NCI-H748 treated with DMSO at 0.1 percent for 48 hours (cell line): ENCODE measurements at places on chromosomes 2 and 18.

- DNase-seq, result no peak
Measured at GRCh38 chr18:11517704-11518103, 91.7 kb upstream of the SLC35G4 start.

- no peak for DNase-seq
Measured at GRCh38 chr2:100880036-100880435, 60.1 kb downstream of the NPAS2 start.

DNA sequence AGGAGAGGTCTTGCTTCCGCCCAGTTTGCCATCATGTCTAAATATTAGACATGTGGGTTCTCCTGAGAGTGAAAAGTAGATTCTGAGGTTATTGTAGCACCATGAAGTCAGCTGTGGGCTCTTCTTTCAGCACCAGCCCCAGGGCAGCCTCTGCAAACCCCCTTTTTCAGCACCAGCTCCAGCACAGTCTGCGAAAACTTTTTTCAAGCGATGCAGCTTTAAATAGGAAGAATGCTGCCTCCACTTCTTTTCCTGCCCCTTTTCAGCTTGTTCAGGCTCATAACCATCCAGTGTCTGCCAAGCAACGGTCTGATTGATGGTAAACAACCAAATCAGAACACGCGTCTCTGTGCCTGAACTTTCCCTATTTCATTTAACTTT is at the start of gene COL5A2:
Gene COL5A2 (minus strand): TSS at position 192 of the 381 bp plus-strand sequence. CDS start 157 bp downstream, at position 35.
- DNase-seq, result no peak

- DNase-seq, result no peak
Measured at GRCh38 chr2:163953390-163953907, 217.6 kb upstream of the FIGN start.

- peak; percentile 57 for DNase-seq
Measured at GRCh38 chr2:23940718-23941620, 706 bp downstream of the UBXN2A start.

- no peak for DNase-seq
Measured at GRCh38 chr2:231565887-231566594, 26.6 kb upstream of the TEX44 start.

DNA sequence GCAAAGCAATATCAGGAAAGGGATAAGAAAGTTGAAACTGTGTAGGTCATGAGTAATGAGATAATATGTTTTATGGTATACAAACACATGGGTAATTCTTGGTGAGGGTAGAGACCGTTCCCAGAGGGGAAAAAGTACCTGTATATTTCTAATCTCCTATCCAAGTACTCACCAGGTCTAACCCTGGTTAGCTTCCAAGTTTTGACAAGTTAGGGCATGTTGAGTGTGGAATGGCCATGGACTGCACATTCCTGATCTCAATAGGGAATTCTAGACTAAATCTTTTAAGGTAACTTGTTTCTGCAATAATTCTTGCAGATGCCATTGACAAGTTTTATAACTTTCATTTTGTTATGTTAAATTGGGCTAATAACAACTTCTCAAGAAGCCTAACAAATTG is 216.6 kb downstream of the SPAG16 start:
- no peak for DNase-seq

GRCh38 chr18:55400590-55401541 is 187.1 kb downstream of the TCF4 start:
- no peak for DNase-seq

DNA sequence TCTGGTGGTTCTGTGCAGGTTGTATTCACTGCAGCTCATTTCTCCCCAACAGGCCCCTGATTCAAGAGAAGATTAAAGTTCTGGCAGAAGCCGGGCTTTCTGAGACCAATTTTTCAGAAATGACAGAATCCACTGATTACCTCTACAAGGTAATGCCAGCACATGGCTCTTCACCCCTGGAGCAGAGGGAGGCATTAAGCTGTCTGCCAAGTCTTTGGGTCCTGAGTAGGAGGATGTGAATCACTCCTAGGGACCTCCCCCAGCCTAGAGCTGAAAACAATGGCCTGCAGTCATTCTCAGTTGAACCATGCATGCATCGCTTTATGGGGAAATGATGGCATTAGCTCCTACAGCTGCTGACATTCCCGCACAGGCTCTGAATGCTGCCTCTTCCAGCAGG is 20.5 kb upstream of the RPL37A start:
- DNase-seq, result no peak

DNA sequence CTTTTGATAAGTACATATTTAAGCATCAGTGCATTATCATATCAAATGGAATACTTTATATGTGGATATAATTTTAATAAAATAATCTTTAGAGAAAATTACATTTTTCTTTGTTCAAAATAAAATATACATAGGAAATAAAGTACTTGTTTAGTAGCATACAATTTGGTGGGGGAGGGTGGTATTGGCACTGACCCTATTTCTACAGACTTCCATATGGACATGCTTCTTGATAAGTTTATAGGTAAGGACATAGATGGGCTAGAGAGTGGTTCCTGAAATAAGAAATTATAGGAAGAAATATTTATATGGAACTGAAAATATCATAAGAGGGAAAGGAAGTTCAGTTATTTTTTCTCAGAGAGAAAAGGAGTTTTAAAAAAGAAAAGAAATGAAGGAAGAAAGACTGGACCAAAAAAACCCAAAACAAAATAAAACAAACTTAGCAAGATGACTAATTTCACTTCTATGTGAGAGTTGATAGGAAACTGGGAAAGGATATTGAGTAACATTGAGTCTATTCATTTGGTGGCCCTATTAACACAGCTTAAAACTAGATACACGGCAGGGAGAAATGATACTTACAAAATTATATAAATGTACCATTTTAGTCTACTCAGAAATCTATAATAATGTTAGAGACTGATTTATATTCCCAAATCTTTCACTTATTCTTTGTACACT is 505.9 kb downstream of the ERBB4 start:
- DNase-seq, result no peak

DNA sequence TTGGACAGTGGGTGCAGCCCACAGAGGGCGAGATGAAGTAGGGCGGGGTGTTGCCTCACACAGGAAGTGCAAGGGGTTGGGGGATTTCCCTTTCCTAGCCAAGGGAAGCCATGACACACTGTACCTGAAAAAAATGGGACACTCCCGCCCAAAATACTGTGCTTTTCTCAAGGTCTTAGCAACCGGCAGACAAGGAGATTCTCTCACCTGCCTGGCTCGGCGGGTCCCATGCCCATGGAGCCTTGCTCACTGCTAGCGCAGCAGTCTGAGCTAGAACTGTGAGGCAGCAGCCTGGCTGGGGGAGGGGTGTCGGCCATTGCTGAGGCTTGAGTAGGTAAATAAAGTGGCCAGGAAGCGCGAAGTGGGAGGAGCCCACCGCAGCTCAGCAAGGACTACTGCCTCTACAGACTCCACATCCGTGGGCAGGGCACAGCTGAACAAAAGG is 244.7 kb downstream of the NBAS start:
- DNase-seq, result no peak

DNA sequence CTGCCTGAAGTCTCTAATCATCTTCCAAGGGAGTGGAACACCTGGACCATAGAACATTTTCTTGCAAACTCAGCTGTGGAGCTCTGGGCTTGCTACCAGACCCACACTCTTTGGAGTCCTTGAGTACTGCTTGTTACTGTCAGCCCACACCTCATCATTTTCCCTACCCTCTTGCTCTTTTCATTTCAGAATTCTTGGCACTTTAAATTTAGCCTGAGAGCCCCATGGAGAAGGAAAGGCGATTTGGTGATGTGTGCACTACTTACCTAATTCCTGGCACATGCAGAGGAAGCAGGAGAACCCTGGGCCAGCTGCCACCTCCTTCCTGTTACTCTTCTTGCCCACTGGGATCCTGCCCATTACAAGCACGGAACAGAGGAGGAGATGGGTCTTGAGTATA is 31.7 kb downstream of the TMEM178A start:
- DNase-seq, result no peak

DNA sequence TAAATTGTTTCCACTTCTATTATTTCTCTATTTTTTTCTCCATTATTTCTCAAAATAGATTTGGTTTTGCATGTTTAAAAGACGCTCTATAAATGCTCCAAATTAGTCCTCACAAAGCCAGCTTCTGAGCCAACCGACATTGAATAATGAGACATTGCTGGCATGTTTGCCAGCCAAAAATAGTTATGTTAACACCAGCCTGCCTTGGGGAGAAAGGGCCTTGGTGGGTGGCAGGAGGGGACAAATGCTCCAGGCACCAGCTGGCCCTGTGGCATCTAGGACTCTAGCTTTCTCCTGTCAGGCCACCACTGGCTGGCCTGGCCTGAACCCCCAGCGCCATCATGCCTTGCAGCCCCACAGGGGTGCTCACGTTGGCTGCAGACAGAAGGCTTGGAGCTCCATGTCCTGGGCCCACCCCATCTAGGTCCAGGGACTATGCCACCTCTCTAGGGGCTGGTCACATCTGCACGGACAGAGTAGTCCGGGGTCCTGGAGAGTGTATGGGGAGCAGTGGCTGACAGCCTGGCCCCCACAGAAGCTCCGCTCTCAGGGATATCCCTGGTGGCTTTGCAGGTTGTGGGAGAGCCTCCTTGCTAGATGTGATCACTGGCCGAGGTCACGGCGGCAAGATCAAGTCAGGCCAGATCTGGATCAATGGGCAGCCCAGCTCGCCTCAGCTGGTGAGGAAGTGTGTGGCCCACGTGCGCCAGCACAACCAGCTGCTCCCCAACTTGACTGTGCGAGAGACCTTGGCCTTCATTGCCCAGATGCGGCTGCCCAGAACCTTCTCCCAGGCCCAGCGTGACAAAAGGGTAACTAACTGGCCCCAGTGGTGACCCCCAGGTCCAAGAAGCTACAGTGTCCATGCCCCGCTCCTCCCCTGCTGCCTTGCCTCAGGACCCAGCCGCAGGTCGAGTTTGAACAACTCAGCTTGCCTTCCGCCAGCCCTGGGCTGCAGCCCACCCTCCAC is 12.5 kb downstream of the ABCG8 start:
- DNase-seq, result no peak

DNA sequence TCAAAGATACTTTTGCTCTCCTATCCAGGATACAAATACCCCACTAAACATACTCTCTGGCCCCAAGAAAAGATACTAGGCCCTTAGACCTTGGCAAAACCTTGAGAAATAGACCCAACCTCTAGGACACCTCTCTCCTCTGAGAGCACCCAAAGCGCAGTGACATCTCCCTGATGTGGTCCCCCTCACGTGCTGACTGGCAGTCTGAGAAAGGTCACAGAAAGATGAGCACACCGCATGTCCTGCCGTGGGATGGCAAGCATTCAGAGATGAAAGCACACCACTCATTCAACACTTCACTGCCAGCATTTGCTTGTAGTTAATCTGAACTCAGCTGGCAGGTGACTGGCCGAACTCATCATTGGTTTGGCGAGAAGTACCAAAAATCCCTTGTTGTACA is 6.1 kb upstream of the TBC1D8 start:
- no peak for DNase-seq

- DNase-seq, result no peak
Measured at GRCh38 chr2:8078705-8079104, 603.2 kb upstream of the ID2 start.

DNA sequence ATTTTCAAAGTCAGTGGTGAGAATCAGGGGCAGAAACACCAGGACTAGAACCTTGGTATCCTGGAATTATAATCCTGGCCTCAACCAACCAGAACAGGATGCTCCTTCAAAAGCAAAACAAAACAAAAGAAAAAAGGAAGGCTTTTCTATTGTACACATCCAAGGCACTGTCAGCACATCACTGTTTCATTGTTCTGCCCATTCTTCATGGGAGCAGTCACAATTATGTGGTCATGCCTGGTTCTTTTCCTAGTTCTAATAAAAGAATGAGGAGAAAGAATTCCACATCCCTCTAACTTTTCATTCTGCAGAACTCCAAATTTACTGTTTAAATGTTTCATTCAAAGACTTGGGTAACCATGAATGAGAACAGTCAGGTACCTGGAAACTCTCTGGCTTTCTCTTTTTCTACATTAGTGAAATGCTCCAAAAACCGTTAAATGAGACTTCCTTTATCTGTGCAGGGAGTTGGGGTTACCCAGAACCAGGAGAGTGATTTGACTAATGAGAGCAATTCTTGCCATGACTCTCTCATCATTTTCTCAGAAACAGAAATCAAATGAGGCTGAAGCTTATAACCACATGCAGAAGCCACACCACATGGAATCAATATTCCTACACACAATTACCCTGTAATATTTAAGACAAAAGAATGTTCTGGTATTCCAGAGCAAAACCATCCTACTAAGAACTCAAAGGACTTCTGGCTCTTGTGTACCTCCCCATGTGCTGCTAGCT is 110.9 kb upstream of the CCDC150 start:
- DNase-seq, result no peak

GRCh38 chr2:241545106-241545505 is 13.4 kb upstream of the BOK start:
- no peak for DNase-seq

DNA sequence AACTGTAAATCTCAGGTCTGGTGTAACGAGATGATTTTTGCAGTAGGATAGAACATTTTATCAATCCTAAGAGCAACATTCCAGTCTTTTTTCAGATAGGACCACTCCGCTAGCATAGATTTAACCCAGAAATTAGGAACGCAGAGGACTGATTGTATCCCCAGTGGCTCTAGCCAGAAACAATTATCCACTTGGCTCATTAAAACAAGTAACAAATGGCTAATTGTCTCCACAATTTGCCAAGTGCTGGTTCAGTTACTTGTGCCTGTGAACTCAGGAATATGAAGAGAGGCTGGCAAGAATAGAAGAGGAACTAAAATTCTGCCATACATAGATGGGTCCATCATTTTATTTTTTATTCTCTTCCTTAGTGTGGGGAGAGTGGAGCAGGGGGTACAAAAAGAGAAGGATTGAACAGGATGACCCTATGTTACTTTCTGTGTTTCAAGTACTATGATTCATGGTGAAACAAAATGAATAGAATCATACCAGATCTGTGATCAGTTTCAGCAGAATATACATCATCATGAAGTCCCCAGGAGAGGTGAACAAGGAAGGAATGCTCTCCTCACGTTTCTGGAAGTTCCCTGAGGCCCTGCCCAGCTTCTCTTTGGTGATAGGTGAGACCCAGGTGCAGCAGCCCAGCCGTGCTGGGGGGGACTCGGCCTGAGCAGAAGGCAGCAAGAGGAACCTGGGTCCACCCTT is 121.6 kb downstream of the ARL4C start:
- no peak for DNase-seq
